CD4-positive, alpha-beta memory T cell (primary cell): ENCODE measurements at places on chromosomes 3 and 15. TPM values are rescaled to one million over a fixed set of nuclear protein-coding genes. Genes with fewer than 3 reads are reported as not detected.
A peak's percentile ranks its signal among the peaks of the same experiment; 100 is the strongest.

ATP13A5 gene
- total RNA-seq = not detected

DNA sequence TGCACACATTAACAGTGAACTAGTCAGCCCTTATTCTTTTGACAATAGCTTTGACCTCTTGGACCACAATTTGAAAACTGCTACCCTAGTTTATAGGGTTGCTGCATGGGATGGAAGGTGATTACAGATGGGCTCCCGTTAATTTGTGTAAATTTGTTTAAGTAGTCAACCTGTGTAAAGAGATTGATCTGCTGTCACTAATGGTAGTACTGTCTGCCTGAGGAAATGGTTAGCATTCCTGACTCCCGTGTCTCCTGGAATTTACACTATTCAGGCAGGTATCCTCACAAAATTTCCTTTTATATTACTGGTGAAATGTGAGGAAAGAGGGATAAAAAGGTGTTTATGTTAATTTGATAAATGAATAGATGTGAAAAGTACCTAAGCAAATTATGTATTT, 15.3 kb upstream of the EBLN2 start:
- H3K27me3 ChIP-seq = no peaks in the 10 kb centered on the region
- H3K27ac ChIP-seq = no peak overlapping the region
- no peak for DNase-seq

GRCh38 chr3:59935025-59935424, 885.2 kb upstream of the CFAP20DC start:
- H3K27me3 ChIP-seq = no peaks in the 10 kb centered on the region
- H3K4me1 ChIP-seq = peaks cover 22% of the 10 kb centered on the region
- no peaks in the 10 kb centered on the region for H3K36me3 ChIP-seq
- H3K4me3 ChIP-seq = no peak overlapping the region
- H3K27ac ChIP-seq = no peak overlapping the region
- no peak for DNase-seq

DNA sequence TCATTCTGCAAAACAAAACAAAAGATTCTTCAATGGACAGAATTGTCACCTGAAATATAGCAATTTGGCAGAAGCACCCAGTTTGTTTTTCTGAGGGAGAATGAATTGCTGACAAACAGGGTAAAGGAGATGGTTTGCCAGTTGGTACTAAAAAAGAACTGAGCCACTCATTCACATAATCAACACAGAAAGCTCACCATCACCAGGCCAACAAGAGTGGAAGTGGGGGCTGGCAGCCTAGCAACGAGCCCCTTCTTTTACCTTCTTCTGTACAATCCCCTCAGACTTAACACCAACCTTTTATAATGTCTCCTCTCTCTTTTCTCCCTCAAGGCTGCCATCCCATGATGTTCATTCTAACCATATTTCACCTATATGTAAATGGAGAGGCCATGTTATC, 5.9 kb downstream of the TOP2B start:
- H3K27ac ChIP-seq = no peak overlapping the region
- DNase-seq = no peak
- H3K36me3 ChIP-seq = no peaks in the 10 kb centered on the region
- no peaks in the 10 kb centered on the region for H3K27me3 ChIP-seq

DNA sequence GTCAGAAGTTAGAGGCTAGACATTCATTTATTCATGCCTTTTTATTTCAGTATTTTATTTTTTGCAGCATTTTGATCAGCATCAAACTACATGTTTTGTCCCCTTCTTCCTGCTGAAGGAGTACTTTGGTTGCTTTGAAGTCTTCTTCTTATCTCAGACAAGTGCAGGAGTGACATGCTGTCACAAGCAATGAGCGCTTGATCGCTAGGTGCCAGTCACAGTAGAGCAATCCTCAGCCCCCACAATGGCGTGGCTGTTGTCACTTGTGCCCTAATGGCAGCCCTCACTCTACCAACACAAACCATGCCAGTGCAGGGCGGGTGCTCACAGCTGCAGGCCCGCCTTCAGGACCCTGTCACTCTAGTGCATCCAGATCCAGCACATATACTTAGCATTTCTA, 184.6 kb upstream of the FEZF2 start:
- DNase-seq = no peak
- H3K27me3 ChIP-seq = no peaks in the 10 kb centered on the region
- no peaks in the 10 kb centered on the region for H3K4me1 ChIP-seq
- H3K36me3 ChIP-seq = no peaks in the 10 kb centered on the region
- no peak overlapping the region for H3K27ac ChIP-seq

- H3K36me3 ChIP-seq = no peaks in the 10 kb centered on the region
- no peak for DNase-seq
- H3K27me3 ChIP-seq = no peaks in the 10 kb centered on the region
These were observed 133.2 kb upstream of the CHRM5 start for GRCh38 chr15:33834892-33835743.

- H3K27ac ChIP-seq = no peak overlapping the region
- no peaks in the 10 kb centered on the region for H3K36me3 ChIP-seq
- H3K4me1 ChIP-seq = peaks cover 29% of the 10 kb centered on the region
- H3K4me3 ChIP-seq = no peak overlapping the region
These were observed 78.8 kb downstream of the DLG1 start for GRCh38 chr3:197219619-197220018.

SLC51A gene
- total RNA-seq = not detected

GRCh38 chr3:17882981-17883380, 140.6 kb upstream of the TBC1D5 start:
- no peaks in the 10 kb centered on the region for H3K36me3 ChIP-seq
- no peak overlapping the region for H3K4me3 ChIP-seq
- no peak for DNase-seq
- no peaks in the 10 kb centered on the region for H3K4me1 ChIP-seq

DNA sequence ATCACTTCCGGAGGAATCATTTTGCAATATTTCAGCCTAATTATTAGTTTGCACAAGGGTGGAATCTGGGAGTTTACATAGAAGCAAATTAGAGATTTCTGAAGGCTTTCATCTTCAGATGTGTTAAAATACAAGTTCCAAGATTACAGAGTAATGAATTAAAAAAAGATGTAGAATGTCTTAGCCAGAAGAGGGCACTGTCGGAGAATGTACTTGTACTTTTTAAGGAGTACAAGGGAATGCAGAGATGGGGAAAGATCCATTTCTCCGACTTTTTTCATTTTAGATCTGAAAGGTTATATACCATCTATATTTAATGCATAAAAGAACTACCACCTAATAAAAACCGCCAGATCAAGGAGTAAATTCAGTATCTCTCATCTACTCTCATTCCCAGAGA, 43.1 kb upstream of the WDR5B start:
- no peak overlapping the region for H3K4me3 ChIP-seq
- H3K4me1 ChIP-seq = no peaks in the 10 kb centered on the region
- H3K36me3 ChIP-seq = peaks cover 34% of the 10 kb centered on the region

- H3K4me3 ChIP-seq = peak overlapping the region; percentile 73
- peaks cover 7% of the 10 kb centered on the region for H3K4me1 ChIP-seq
- no peaks in the 10 kb centered on the region for H3K36me3 ChIP-seq
These were observed 32.0 kb downstream of the FOXL2 start for GRCh38 chr3:138914870-138915502.

GRCh38 chr15:92882697-92883162, 17.4 kb upstream of the CHD2 start:
- no peak for DNase-seq
- no peaks in the 10 kb centered on the region for H3K27me3 ChIP-seq
- H3K36me3 ChIP-seq = peaks cover 23% of the 10 kb centered on the region

DNA sequence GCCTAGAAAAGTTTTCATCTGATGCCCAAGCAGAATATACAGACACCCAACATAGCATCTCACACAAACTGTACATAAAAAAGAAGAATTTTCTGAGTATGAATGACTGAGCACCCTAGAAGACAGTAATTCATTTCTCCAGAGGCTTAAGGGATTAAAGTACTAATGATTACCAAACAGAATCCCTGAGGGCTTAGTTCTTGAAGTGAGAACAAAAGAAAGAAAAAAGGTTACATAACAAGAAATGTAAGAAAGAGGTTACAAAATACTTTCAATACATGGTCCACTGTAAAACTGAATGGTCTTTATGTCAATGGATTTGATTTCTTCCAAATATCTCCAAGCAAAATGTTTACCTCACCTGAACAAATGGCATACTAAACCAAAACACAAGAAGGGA, 9.1 kb upstream of the NEK10 start:
- H3K4me1 ChIP-seq = no peaks in the 10 kb centered on the region
- peaks cover 17% of the 10 kb centered on the region for H3K36me3 ChIP-seq
- no peaks in the 10 kb centered on the region for H3K27me3 ChIP-seq
- no peak for DNase-seq

C3orf38 gene
- total RNA-seq = 38.5 TPM

DNA sequence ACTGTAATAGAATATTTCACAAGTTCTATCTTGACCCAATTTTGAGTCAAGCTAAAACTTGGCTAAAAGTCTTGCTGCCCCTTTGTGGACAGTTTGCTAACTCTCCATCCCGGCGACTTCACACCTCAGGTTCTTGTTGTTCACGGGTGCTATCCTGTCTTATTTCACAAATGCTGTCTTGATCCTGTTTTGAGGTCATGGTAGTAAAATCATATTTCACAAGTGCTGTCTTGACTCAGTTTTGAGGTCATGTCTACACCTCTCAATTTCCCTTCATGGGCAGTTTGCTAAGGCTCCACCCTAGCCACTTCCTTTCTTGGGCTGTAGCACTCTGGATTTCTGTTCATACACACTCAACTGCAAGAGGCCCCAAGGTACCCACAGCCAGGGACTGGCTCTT, 45.0 kb upstream of the GK5 start:
- H3K36me3 ChIP-seq = no peaks in the 10 kb centered on the region
- no peaks in the 10 kb centered on the region for H3K27me3 ChIP-seq
- DNase-seq = peak; percentile 48
- H3K27ac ChIP-seq = no peak overlapping the region
- peaks cover 31% of the 10 kb centered on the region for H3K4me1 ChIP-seq

DNA sequence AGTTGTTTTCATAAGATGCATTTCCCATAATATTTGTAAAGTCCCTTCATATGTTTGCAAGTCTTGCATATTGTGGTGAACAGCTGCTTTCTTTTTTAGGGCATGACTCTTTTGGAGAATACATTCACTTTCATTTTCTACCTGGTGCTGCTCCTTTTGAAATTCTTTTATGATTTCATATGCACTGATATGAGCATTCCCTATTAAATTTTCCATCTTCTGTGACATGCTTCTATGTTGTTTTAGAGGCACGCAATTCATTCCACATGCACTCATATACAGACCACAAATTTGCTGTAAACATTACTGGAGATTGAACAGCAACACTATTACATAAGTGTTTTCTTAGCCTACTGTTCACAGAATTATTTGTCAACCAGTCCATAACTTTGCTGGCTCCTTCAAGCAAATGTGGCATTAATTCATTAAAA, 92.8 kb upstream of the TNFSF10 start:
- DNase-seq = no peak
- H3K4me1 ChIP-seq = peaks cover 18% of the 10 kb centered on the region
- H3K4me3 ChIP-seq = no peak overlapping the region
- no peaks in the 10 kb centered on the region for H3K27me3 ChIP-seq
- H3K27ac ChIP-seq = no peak overlapping the region
- no peaks in the 10 kb centered on the region for H3K36me3 ChIP-seq

THRB gene
- total RNA-seq = not detected

RABL3 gene
- 31.9 TPM for total RNA-seq

DNA sequence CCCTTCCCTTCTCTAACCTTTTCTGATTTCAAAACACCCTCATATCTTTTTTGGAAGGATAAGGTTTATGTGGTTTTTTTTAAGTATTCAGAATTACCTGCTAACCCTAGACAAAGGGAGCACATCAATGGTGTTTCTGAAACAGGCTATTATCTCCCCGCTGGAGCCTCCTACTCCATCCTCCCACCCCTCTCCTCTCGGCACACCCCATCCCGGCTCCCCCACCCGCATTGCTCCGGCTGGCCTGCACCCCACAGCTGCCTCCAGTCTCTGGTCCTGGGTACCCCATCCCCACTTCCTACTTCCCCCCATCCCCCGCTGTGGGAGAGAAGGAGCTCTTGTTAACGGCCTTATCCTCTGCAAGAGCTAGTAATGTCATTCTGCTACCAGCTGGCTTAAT, 59.2 kb downstream of the PDIA5 start:
- no peak overlapping the region for H3K4me3 ChIP-seq
- H3K27ac ChIP-seq = no peak overlapping the region

AADACL2 gene
- total RNA-seq = not detected

DNA sequence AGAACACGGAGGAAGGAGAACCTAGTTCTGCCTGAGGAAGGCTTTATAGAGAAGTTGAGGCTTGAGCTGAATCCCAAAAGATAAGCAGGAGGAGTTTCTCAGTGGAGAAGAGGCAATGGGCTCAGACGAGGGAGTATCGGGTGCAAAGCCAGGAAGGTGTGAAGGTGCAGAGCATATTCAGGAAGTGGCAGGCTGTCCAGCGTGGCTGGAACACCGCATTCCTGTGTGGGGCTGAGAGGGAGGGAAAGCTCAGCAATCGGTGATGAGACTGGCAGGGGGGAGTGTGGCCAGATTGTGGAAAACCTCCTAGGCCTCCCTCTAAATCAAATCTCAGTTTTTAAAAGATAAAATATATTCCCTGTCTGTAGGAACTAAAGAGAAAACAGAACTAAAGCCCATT, 63.0 kb downstream of the ARHGAP31 start:
- no peak for DNase-seq
- H3K27me3 ChIP-seq = no peaks in the 10 kb centered on the region
- no peak overlapping the region for H3K27ac ChIP-seq
- no peaks in the 10 kb centered on the region for H3K36me3 ChIP-seq
- peaks cover 13% of the 10 kb centered on the region for H3K4me1 ChIP-seq
- no peak overlapping the region for H3K4me3 ChIP-seq

GRCh38 chr3:59866076-59866475, 816.3 kb upstream of the CFAP20DC start:
- no peak overlapping the region for H3K27ac ChIP-seq
- no peaks in the 10 kb centered on the region for H3K27me3 ChIP-seq
- no peak for DNase-seq
- H3K36me3 ChIP-seq = no peaks in the 10 kb centered on the region
- peaks cover 16% of the 10 kb centered on the region for H3K4me1 ChIP-seq
- no peak overlapping the region for H3K4me3 ChIP-seq

SERINC4 gene
- total RNA-seq = 0.25 TPM
